ENCODE measurements at places on chromosomes 4 and X. TPM values are rescaled to one million over a fixed set of nuclear protein-coding genes. Genes with fewer than 3 reads are reported as not detected.

- DNase-seq, result no peak
- no peak overlapping the region for H3K27ac ChIP-seq
- no peaks in the 10 kb centered on the region for H3K27me3 ChIP-seq
- H3K4me3 ChIP-seq, result no peak overlapping the region
These were observed 48.5 kb downstream of the MAGEC2 start for GRCh38 chrX:142156567-142156966.

DNA sequence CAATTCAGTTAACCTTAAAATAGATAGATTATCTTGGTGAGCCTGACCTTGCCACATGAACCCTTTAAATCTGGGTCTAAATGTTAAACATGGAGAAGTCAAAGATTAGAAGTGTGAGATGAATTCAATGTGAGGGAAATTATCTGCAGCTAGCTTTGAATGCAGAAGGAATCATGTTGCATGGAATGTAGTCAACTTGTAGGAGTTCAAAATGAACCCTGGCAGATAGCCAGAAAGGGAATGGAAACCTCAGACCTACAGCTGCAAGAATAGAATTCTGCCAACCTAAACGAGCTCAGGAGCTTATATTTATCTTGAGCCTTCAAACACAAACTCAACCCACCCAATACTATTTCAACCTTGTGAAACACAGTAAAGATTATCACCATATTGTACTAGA lies 632.5 kb downstream of the KCTD8 start:
- no peaks in the 10 kb centered on the region for H3K36me3 ChIP-seq
- DNase-seq, result no peak
- no peaks in the 10 kb centered on the region for H3K27me3 ChIP-seq
- no peak overlapping the region for H3K4me3 ChIP-seq
- H3K27ac ChIP-seq, result no peak overlapping the region

- H3K36me3 ChIP-seq, result no peaks in the 10 kb centered on the region
- no peak for DNase-seq
- H3K27ac ChIP-seq, result no peak overlapping the region
- H3K27me3 ChIP-seq, result peaks cover 3% of the 10 kb centered on the region
- H3K4me3 ChIP-seq, result no peak overlapping the region
- H3K4me1 ChIP-seq, result peaks cover 12% of the 10 kb centered on the region
These were observed 2.5 kb upstream of the USP27X start for GRCh38 chrX:49876750-49877149.

The MAGEA1 gene
- not detected for total RNA-seq

The GPR119 gene
- not detected for total RNA-seq

The USP17L5 gene
- not detected for total RNA-seq

The BMP3 gene
- total RNA-seq, result not detected

The LRCH2 gene
- total RNA-seq, result not detected
